ENCODE measurements at places on chromosomes 12 and 14. TPM values are rescaled to one million over a fixed set of nuclear protein-coding genes. Genes with fewer than 3 reads are reported as not detected.

GRCh38 chr14:22448035-22448904 is 140.8 kb downstream of the DAD1 start:
- no peaks in the 10 kb centered on the region for H3K27me3 ChIP-seq
- no peak overlapping the region for H3K4me3 ChIP-seq
- no peaks in the 10 kb centered on the region for H3K4me1 ChIP-seq
- DNase-seq = no peak
- no peaks in the 10 kb centered on the region for H3K36me3 ChIP-seq
- no peak overlapping the region for H3K27ac ChIP-seq

DNA sequence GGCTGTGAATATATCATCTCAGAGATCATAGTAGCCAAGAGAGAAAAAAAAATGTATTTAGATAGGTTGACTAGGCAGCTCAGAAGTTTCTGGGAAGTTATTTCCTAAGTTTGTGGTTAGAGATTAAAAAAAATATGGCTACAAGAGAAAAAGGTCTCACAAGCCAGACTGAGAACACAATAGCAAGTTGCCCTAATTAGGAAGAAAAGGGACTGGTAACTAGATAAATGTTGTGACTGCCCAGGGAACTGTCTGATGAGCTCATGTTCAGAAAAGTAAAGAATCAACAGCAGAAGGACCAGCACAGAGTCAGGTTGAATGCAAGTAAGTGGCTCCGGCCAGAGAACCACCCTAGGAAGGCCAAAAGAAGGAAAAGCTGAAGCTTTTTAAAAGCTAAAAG is 256.6 kb downstream of the PRKD1 start:
- DNase-seq = no peak
- H3K4me1 ChIP-seq = peaks cover 2% of the 10 kb centered on the region
- H3K27ac ChIP-seq = peak overlapping the region; percentile 76
- no peaks in the 10 kb centered on the region for H3K36me3 ChIP-seq

- H3K4me1 ChIP-seq = no peaks in the 10 kb centered on the region
- no peak overlapping the region for H3K4me3 ChIP-seq
- no peaks in the 10 kb centered on the region for H3K27me3 ChIP-seq
- H3K36me3 ChIP-seq = no peaks in the 10 kb centered on the region
Observed at GRCh38 chr14:80291101-80291500, 79.8 kb upstream of the DIO2 start.

- no peak overlapping the region for H3K4me3 ChIP-seq
- H3K27me3 ChIP-seq = no peaks in the 10 kb centered on the region
- H3K4me1 ChIP-seq = no peaks in the 10 kb centered on the region
- H3K36me3 ChIP-seq = no peaks in the 10 kb centered on the region
- no peak for DNase-seq
Observed at GRCh38 chr12:57618966-57619433, 7.8 kb downstream of the ARHGEF25 start.

GRCh38 chr12:129530984-129531383 is 372.8 kb downstream of the TMEM132D start:
- DNase-seq = no peak
- H3K36me3 ChIP-seq = no peaks in the 10 kb centered on the region
- H3K27me3 ChIP-seq = no peaks in the 10 kb centered on the region
- H3K4me1 ChIP-seq = no peaks in the 10 kb centered on the region
- H3K27ac ChIP-seq = no peak overlapping the region

- no peak overlapping the region for H3K4me3 ChIP-seq
- DNase-seq = no peak
- no peaks in the 10 kb centered on the region for H3K36me3 ChIP-seq
- H3K4me1 ChIP-seq = peaks cover 7% of the 10 kb centered on the region
Observed at GRCh38 chr12:114257687-114258086, 148.3 kb downstream of the TBX5 start.

DNA sequence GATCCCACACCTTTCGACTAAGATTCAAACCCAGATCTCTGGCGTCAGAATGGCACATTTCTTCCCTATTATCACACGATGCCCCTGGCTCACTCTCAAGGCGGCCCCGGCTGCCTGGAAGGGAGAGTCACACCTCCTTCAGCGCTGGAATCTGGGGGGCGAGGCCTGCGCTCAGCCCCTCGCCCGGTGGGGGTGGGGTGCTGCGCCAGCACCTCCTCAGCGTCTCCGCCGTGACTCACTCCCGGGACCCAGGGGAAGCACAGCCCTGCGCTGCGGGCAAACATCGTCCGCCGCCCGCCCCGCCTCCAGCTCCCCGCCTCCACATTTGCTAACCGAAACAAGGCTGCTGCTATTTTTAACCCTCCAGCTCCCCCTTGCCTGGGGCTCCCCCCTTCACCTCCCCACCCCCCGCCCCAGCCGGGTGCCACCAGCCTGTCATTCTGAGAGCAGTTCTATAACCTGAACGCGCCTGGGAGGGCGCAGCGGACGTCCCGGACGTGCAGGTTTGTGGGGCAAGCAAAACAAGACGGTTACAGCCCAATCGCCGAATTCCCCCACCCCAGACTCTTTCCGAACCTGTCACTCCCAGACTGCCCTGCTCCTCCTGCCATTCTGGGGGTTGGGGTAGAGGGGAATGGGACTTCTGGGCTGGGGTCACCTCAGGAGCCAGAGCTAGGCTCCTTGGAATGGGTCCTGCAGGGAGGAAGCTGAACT is 6.7 kb downstream of the HDAC7 start:
- H3K27ac ChIP-seq = peak overlapping the region; percentile 100
- DNase-seq = peak; percentile 97
- H3K36me3 ChIP-seq = no peaks in the 10 kb centered on the region
- peaks cover 3% of the 10 kb centered on the region for H3K4me1 ChIP-seq
- no peak overlapping the region for H3K4me3 ChIP-seq
- H3K27me3 ChIP-seq = no peaks in the 10 kb centered on the region

DNA sequence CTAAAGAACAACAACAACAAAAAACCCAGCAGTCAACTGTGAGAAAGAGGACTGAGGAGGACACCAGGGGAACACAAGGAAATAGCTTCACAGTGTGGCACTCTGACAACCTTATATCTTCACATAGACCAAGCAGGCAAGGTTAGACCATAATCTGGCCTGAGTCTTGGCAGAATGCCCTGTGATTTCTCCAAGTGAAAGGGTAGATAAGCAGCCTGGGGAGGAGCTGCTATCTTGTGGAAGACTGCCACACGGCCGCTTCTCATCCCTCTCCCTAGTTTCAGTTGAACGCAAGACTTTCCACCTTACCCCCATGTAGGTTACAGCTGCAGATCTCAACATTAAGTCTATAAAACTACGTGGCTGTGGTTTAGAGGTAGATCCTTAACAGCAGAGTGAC is 3.7 kb downstream of the SLC25A21 start:
- H3K36me3 ChIP-seq = no peaks in the 10 kb centered on the region
- H3K27me3 ChIP-seq = no peaks in the 10 kb centered on the region
- H3K27ac ChIP-seq = no peak overlapping the region
- H3K4me3 ChIP-seq = no peak overlapping the region
- no peaks in the 10 kb centered on the region for H3K4me1 ChIP-seq
- DNase-seq = no peak

- H3K4me3 ChIP-seq = no peak overlapping the region
- H3K4me1 ChIP-seq = no peaks in the 10 kb centered on the region
- no peak for DNase-seq
- H3K27ac ChIP-seq = no peak overlapping the region
Observed at GRCh38 chr14:77505031-77505430, 6.4 kb upstream of the ISM2 start.

GRCh38 chr12:87801860-87802720 is 227.1 kb downstream of the C12orf50 start:
- no peak for DNase-seq
- H3K36me3 ChIP-seq = no peaks in the 10 kb centered on the region
- H3K4me1 ChIP-seq = peaks cover 1% of the 10 kb centered on the region
- H3K4me3 ChIP-seq = no peak overlapping the region
- H3K27ac ChIP-seq = no peak overlapping the region

DNA sequence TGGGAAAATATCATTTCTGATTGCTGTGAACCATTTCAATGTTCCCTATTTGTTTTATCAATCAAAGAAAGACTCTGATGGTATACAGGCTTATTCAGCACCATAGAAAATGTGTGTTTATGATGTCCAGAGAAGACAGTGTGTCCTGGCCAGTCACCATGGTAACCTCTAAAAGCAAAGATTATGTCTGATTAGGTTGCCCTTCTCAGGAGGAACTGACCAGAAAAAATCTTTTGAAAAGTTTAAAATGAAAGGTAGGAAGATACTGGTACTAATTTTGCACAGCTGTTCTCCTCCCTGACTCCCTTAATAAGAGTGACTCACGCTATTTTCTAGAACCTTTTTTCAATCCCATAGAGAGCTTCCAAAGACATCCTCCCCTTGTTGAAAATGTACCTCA is 391.8 kb upstream of the DCN start:
- H3K27me3 ChIP-seq = no peaks in the 10 kb centered on the region
- no peak for DNase-seq
- H3K36me3 ChIP-seq = no peaks in the 10 kb centered on the region
- H3K4me3 ChIP-seq = no peak overlapping the region
- H3K4me1 ChIP-seq = no peaks in the 10 kb centered on the region
- H3K27ac ChIP-seq = no peak overlapping the region

DNA sequence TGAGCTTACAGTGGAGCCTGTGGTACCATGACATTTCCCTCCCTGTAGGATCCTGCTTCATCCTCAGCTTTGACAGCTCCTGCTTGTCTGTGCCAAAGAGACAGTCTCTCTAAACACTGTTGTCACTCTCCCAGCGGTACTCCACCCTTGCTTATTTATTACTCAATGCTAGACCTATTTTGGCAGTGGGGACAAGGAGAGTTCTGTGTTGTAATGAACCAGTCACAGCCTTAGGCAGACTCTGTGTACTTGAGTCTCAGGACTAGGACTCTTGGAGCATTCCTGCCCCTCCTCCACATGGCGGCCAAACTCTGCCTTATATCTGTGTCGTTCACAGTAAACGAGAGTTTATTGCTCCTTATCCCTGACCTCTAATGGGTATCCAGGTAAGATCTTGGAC is 70.9 kb downstream of the PIK3C2G start:
- H3K4me1 ChIP-seq = no peaks in the 10 kb centered on the region
- H3K27me3 ChIP-seq = peaks cover 2% of the 10 kb centered on the region
- DNase-seq = no peak
- no peak overlapping the region for H3K4me3 ChIP-seq

- no peaks in the 10 kb centered on the region for H3K27me3 ChIP-seq
- no peak for DNase-seq
- H3K36me3 ChIP-seq = no peaks in the 10 kb centered on the region
- H3K4me1 ChIP-seq = no peaks in the 10 kb centered on the region
- no peak overlapping the region for H3K4me3 ChIP-seq
Observed at GRCh38 chr12:59372956-59373355, 222.9 kb upstream of the SLC16A7 start.

GRCh38 chr14:86884498-86884897 is 1108.5 kb downstream of the GALC start:
- DNase-seq = no peak
- H3K4me3 ChIP-seq = no peak overlapping the region
- no peaks in the 10 kb centered on the region for H3K27me3 ChIP-seq
- no peaks in the 10 kb centered on the region for H3K36me3 ChIP-seq
- H3K4me1 ChIP-seq = no peaks in the 10 kb centered on the region
- H3K27ac ChIP-seq = no peak overlapping the region

DNA sequence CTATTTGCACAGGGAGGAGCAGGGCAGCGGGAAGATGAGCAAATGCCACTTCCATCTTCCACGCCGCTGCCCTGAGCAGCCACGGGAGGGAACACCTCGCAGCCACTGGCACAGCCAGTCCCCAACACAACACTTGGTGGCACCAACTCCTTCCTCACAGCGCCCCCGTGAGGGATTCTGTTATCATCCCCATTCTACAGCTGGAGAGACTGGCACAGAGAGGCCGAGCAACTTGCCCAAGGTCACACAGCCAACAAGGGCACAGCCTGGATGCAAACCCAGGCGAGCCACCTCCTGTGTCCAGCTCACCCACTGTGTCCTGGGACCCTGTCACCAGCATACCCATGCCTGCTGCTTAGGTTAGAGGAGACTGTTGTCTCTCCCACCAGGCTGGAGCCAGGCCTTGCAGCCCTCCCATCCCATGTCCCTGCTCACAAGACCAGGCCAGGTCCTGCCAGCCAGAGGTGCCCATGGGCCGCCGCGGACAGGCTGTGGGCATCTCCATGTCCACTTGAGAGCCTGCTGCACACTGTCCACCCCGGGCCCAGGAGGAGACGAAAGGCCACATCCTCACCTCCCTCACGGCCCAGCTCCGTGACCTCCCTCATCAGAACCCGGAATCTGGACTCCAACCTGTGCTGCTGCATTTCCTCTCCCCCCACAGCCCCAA is 57.0 kb downstream of the NCOR2 start:
- H3K36me3 ChIP-seq = no peaks in the 10 kb centered on the region
- DNase-seq = no peak
- H3K4me1 ChIP-seq = no peaks in the 10 kb centered on the region
- no peaks in the 10 kb centered on the region for H3K27me3 ChIP-seq

DNA sequence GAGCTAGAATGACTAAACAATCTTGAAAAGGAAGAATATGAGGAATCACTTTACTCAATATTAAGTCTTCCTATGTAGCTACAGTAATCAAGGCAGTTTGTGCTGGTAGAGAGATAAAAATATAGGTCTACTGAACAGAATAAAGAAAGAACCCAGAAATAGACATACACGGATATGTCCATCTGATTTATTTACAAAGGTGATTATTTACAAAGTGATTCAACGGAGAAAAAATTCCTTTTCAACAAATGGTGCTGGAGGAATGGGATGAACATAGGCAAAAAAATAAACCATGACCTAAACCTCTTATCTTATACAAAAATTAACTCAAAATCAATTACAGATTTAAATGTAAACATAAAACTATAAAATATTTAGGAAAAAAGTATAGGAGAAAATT is 36.6 kb downstream of the TAOK3 start:
- no peaks in the 10 kb centered on the region for H3K27me3 ChIP-seq
- H3K36me3 ChIP-seq = no peaks in the 10 kb centered on the region
- no peak overlapping the region for H3K27ac ChIP-seq
- H3K4me1 ChIP-seq = no peaks in the 10 kb centered on the region
- no peak for DNase-seq

Gene KLHL33
- 1.3 TPM for total RNA-seq

Gene LRCOL1
- not detected for total RNA-seq

Gene TAS2R20
- 4.3 TPM for total RNA-seq

Gene IL31
- not detected for total RNA-seq

Gene CCDC177
- total RNA-seq = not detected

Gene CD69
- total RNA-seq = 4.4 TPM

Gene FGF23
- total RNA-seq = not detected

Gene INHBC
- not detected for total RNA-seq

Gene MAPK1IP1L
- total RNA-seq = 101 TPM

Gene RNU6-8
- total RNA-seq = not detected
